ENCODE measurements at places on chromosomes 16 and 17.

DNA sequence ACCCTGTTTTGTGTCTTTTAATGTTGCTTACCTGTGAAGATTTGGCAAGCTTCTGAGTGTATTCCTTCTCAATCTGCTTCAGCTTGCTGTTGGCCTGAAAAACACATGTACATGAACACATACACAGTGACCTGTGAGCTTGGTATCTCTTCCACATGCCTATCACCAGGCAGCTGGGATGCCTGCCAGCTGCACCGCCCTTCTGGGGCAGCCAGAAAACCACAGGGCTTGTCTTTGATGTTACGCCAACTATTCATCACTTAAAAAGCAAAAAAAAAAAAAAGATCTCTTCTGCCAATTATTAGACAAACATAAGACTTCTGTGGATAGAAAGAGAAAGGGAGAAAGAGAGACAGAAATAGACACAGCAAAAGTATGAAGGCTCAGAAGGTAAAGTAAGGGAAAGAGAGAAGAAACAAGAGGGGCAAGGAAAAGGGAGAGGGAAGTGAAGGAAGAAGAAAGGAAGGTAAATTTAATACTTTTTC is 189.2 kb upstream of the AXIN2 start:
- DNase-seq: no peak

- DNase-seq: no peak
Observed at GRCh38 chr16:89257757-89258465, 40.4 kb downstream of the ZNF778 start.

DNA sequence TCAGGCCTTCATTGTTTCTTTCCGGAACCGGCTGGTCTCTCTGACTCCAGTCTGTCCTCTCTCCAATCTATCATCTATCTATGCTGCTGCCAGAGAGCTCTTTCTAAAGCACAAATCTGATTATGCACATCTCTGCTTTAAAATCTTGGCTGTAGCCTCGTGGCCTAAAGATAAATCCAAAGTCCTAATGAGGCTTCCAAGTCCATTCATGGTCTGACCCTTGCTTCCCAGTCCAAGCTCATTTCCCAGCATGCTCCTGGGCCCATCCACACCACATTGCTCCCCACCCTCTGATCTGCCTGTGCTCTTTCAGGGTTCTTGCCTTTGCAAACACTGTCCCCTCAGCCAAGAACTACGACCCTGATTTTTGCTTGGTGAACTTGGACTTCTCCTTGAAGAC is 21.5 kb upstream of the PHB1 start:
- no peak for DNase-seq

DNA sequence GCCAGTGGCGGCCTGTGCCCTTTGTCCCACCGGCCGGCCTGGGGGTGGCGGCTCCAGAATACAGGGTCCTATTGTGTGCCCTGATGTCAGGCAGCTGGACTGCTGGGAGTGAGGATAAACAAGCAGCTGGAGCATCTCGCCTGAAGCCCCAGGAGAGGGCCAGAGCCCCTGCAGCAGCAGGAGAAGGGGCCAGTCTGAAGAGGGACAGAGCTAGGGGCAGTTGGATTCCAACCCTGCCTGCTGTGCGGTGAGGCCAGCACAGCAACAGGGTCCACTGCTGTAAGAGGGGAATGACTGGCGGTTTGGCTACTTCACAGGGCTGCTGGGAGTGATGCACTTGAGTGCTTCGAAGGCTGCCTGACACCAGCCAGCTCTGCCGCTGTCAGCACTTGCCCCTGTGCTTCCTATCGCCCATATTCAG is 25.0 kb downstream of the RAB11FIP4 start:
- DNase-seq: peak; percentile 72

DNA sequence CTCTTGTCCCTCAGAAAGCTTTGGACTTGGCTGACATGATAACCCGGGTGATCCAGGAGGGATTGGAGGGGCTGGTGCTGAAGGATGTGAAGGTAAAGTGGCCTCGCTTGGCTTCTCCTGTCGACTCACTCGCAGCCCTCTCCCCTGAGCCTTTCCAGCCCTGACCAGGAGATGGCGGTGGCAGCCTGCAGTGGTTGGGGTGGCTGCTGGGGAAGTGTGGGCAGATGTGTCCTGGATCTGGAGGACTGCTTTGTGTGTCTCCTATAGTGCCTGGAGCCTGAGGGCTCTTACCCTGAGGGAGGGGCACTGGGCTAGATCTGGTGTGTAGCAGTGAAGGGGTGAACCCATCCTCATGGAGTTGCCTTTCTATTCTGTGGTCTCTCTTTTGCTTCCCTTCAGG is 17.9 kb downstream of the LIG3 start:
- DNase-seq: peak; percentile 77

- peak; percentile 83 for DNase-seq
Observed at GRCh38 chr16:24045641-24046040, 209.9 kb downstream of the PRKCB start.

DNA sequence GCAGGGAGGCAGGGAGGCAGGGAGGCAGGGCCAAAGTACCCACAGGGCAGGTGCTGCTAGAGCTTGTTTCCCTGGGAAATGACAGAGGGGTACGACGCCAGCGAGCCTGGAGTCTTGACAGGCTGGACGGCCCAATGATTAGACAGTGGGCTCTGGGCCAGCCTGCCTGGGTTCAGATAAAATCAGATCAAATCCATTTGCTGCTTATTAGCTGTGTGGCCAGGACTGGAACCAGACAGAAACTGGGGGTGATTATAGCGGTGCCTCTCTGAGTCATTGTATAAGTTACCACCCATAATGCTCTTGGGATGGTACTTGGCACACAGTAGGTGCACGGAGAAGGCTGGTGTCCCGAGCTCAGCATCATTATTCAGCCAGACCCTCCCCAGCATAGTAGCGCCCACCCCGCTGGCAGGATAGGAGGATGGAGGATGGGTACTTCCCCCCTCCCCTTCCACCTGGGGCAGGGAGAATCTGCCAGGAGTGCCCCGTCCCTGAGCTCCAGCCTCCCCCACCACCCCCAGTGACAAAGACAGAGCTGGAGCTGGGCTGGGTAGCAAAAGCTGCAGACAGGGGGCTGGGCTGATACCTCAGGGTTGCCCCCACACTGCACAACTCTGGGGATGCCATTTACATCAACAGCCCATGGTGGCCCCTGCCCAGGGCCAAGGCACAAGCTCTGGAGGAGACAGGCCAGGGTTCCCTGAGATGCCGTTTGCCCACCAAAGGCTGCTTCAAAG is 77.6 kb upstream of the TNRC6C start:
- no peak for DNase-seq

GRCh38 chr17:65254166-65254565 is 117.0 kb downstream of the RGS9 start:
- peak; percentile 60 for DNase-seq

GRCh38 chr16:643050-643368 is 1.4 kb downstream of the MCRIP2 start:
- DNase-seq: no peak

DNA sequence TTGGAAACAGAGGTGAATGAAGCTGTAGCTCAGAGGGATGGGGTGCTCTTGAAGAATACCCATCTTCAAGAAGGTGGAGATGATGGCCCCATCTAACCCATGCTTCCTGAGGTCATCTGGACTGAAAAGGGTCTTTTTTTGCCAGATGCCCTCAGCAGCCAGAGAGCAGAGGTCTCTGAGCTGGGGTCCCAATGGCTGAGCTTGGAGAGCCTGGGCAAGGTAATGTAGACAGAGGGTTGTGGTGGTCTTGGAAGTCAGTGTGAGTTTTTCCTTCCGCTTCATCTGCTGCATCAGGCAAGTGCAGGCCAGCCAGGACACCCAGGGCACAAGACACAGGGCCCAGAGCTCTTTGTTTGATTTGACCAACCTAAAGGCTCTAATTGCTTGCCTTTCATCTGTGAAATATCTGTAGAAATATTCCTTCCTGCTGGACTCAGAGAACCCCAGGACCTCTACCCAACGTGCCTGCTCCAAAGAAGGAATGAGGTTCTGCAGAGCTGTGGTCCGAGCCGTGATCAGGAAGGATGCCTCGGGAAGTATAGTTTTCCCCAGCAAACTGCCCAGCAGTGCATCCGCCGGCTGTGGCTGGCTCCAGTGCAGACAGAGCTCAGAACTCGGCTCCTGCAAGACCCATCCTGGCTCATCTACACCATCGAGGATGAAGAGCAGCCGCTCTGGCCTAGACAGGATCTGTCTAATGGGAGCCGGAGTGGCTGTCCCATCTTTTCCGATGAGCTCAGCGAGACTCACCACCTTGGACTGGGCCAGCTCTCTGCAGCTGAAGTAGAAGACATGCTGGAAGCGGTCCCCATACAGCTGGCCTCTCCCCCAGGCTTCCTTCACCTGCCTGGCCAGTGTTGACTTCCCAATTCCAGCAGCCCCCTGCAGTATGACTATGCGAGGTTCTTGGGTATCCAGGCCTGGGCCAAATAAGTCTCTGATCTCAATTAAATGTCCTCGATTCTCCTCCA is 25.2 kb downstream of the NLRP1 start:
- no peak for DNase-seq

DNA sequence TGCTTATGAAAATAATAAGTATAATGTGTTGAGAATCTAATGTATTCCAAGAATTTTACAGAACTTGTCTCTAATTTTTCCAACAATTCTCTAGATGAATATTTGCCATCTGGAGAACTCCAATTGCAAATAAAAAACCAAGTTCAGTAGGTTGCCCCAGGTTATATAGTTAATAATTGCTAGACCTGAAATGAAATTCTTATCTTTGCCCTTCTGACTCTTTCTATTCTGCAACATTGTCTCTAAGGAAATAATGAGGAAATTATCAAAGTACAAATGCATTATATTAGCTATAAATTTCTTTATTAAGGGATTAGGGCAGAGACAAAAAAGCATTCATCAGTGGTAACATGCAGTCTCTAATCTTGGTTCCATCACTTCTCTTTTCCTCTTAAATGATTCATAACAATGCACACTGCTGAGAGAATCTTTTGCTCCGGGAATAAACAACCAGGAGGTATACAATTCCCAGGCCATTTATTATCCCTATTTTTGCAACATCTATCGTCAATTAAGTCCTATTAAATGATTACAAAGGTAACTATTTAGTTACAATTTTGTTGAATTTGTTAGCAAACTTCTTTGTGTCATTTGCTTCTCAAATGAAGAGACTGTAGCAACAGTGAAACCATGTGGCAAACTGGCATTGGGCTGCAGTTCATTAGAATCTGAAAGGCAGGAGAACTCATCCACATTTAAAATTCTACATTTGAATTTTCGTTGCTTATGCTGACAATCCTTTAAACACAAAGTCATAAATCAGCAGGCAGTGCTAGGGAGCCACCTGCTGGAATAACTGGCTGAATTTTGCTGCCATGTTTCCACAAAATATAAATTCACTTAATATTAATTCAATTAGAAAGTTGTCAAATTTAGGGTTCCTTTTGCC is 349.6 kb downstream of the KIF2B start:
- DNase-seq: peak; percentile 40

- no peak for DNase-seq
Observed at GRCh38 chr16:75044800-75045361, 46.1 kb downstream of the ZNRF1 start.

DNA sequence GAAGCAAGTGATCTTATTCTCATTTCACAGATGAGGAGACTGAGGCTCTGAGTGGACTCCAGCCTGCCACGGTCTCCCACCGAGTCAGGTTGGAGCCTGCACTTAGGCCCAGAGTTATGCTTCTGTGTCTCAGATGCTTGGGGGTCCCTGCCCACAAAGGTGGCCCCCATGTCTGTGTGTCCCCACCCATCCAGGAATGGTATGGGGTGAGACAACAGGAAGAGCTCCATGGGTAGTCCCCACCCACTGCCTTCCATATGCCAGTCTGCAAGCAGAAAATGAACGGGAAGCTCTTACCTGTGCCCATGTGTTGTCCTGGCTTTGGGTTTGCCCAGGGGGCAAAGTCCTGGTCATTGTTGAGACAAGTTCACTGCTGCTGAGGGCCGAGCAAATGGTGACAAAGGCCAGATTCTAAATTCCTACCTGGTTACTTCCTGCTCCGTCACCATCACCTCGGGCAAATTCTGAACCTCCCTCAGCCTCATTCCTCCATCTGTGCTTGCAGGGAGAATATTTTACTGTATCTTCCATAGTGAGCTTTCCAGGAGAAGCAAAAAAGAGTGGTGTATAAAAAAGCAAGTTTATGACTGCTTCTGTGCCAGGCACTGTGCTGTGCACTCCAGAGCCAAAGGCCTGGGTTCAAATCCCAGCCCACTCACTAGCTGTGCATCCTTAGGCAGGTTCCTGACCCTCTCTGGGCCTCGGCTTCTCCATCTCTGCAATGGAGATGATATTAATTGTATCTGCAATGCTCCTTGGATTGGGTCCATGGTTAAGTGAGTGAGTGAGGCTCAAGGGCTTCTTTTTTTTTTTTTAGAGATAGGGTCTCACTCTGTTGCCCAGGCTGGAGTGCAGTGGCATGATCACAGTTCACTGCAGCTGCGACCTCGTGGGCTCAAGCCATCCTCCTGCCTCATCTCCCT is 9.3 kb downstream of the IL4R start:
- no peak for DNase-seq

- DNase-seq: no peak
Observed at GRCh38 chr17:17757956-17758845, 76.9 kb downstream of the RAI1 start.

GRCh38 chr16:60771138-60771537 is 1265.1 kb downstream of the CDH8 start:
- no peak for DNase-seq

DNA sequence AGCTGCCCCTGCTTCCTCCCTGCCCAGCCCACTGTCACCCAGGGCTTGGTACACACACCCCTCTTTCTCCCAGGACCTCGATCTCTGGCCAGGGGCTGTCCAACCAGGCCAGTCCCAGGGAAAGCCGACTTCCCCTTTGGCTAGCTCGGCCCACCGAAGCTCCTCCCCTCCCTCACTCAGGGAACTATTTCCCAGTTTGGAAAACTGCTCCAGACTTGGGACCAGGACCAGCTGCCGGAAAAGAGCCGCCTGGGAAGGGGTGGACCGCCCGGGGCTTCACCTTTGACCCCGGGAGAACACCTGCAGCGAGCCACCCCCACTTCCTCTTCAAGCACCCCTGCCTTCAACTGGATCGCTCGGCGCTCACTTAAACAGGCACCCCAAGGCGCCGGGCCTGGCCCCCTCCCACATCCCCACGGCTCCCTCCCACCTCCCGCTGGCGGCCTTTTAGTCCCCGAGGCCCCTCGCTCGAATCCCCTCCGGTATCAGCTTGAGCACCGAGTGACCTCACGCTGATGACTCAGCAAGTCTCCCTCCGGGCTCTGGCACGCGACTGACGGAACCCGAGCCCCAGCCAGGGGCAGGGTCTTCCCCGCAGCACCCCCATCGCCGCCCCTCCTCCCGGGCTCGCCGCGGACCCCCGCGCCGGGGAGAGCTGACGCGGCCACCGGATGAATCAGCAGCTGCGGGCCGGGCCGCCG is 934 bp downstream of the MAFG start:
- peak; percentile 85 for DNase-seq

- no peak for DNase-seq
Observed at GRCh38 chr16:67241008-67241900, 6.0 kb downstream of the FHOD1 start.
